ENCODE measurements at places on chromosomes 5 and 9.

DNA sequence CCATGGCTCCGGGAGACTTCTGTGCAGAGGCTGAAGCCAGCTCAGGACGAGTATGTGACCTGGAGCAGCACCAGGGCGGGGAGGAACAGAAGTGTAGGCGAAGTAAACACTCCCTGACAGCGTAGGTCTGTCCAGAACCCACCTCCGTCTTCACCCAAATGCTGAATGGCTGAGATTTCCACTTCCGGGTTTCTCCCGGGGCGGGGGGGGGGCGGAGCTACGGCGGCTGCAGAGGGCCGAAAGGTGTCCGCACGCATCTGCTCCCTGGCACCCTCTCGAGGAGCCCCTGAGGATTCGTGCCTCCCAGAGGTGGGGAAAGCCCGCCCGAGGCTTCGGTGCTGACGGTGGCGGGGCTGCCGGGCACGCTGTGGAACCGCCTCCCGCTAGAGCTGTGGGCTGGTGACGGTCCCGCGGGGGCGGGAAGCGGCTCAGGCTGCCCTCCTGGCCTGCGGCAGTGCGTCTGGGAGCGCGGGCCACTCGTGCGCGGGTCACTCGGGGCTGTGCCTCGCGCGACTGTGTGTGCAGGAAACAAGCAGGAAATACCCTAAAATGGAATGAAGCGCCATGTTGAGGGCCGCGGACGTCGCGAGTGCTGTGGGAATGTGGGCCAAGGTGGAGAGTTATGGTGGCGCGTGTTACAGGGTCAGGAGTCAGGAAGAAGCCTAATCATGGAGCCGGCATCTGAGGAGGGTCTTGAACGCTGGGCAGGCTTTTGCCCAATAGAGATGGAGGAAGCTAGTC is 1425.4 kb downstream of the FOXD4L5 start:
- DNase-seq: peak; percentile 65

DNA sequence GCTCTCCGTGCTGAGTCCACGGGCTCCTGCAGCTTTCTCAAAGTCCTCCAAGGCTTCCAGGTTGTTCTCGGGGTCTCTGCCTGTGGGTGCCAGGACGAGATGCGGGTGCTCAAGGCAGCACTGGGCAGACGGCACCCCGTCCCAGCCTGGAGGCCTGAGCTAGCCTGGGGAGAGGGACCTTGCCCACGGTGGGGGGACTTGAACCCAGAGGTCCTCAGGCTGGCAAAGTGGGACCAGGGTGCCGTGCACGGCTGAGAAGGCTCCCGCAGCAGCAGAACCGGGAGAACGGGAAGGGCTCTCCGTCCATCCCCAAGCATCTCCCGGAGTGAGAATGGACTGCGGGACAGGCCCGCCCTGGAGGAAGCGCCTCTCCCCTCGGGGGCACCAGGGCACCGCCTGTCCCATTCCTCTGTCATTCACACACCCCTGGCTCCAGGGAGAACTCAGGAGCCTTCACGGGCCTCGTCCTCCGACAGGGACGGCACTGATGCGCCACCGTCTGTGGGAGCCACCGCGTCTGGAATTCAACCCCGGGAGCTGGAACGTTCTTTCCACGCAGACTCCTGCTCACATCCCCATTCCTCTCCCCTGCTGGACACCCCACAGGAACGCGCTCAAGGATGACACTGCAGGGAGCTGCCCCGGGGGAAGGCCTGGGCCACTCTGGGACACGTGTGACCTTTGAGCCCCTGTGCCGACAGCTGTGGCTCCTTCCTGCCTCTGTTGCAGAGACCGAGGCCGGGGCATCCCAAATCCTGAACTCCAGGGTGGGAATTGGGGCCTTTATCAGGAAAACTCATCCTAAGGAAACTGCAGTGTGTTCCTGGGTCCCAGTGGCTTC is 16.3 kb upstream of the OBP2B start:
- DNase-seq: no peak

DNA sequence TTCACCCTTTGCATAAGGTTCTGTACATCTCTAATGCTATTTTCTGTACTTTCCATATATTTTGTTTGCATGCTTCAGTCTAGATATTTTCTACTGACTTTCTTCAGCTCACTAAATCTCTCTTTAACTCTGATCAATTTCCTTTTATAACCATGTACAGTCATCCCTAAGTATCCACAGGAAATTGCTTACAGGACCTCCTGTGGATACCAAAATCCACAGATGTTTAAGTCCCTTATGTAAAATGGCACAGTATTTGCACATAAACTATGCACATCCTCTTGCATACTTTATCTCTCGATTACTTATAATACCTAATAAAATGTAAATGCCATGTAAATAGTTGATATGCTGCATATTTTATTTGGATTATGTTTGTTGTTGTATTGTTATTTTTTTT is 442.1 kb downstream of the TLE4 start:
- DNase-seq: no peak

DNA sequence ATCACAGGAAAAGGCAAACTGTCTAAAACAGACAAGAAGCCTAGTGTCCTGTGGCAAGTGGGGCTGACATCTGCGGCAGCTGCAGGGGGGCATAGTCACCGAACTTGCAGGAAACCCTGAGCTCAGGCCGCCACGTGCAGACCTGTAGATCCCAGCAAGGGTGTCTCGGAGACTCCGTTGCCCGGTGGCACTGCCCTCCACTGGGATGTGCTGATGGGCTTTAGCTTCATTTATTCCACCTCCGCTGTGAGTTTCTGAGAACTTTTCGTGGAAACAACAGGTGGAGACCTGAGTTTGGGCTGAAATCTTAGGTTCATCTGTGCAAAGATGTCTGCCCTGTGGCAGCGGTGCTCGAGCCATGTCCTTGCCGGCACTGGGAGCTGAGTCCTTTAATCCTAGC is 22.1 kb downstream of the CEP72 start:
- no peak for DNase-seq
